Stimulated activated CD8-positive, alpha-beta memory T cell treated with anti-CD3 and anti-CD28 coated beads, Interleukin-7, amount 100 ng/mL, for 48 hours (primary cell): ENCODE measurements at places on chromosomes 2 and 18.

- DNase-seq: no peak
These were observed 36.0 kb downstream of the SKA1 start for GRCh38 chr18:50410894-50411293.

DNA sequence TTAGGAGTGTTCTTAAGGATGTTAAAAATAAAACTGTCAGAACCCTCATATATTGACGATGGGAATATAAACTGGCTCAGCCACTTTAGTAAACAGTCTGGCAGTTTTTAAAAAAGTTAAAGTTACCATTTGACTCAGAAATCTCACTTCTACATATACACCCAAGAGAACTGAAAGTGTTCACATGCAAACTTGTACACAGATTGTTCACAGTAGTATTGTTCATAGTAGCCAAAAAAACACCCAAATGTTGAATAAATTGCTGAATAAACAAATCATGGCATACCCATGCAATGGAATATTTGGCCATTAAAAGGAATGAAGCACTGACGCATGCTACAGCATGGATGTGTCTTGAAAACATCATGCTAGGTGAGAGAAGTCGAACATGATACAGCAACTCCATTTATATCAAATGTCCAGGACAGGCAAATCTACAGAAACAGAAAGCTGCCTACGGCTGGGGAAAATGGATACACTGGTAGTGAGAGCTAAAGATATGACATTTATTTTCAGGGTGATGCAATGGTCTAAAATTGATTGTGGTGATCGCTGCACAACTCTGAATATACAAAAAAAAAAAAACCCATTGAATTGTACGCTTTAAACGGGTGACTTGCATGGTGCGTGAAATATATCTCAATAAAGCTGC lies 10.1 kb downstream of the RPL31 start:
- DNase-seq: no peak

GRCh38 chr2:119756837-119757236 lies 2.9 kb upstream of the PTPN4 start:
- DNase-seq: peak; percentile 13

DNA sequence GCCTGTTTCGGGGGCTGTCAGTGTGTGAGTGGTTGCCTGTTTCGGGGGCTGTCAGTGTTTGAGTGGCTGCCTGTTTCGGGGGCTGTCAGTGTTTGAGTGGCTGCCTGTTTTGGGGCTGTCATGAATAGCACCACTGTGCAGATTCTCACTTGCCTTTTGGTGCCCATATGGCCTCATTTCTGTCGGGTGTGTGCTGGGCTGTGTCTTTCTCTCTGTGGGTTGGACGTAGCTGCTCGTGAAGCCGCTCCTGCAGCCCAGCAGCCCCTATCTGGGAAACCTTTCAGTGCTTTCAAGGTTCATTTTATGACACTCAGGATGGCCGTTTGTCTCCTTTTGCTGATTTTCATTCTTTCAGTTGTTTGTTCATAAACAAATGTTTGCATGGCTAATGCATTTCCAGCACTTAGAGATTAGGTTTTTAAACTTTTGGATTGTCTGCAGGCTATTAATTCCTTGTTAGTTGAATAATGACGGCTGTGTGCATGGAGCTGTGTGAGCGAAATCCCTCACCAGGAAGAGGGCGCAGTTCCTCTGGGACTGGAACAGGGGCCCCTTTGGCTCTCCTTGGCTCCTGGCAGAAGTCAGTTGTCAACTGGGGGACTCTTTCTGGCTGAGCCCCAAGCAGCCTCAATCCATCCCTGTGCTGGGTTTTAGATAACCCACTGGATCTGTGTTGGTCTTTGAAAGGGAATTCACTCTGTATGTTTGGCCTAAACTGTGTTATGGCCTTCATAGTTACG lies 10.8 kb downstream of the AGAP1 start:
- no peak for DNase-seq

GRCh38 chr2:11102466-11102865 lies 52.8 kb upstream of the SLC66A3 start:
- DNase-seq: no peak

GRCh38 chr2:70073493-70073892 lies 13.8 kb upstream of the PCBP1 start:
- DNase-seq: no peak

- no peak for DNase-seq
These were observed 377.7 kb upstream of the MYT1L start for GRCh38 chr2:2708575-2709430.

DNA sequence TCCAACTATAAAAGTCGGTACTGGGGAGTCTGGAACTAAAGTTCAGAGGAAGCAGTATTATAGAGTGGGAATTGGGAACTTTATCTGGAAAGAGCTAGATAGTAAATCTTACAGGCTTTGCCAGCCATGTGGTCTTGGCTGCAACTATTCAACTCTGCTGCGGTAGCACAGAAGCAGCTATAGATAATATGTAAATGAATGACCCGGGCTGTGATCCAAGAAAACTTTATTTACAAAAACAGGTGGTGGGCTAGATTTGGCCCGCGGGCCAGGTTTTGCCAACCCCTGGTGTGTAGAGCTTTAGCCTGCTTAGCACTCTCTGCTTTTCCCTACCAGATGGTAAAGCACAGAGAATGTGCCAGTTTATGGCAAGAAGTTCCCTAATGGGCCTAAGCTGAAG lies 70.8 kb downstream of the TNP1 start:
- DNase-seq: no peak

DNA sequence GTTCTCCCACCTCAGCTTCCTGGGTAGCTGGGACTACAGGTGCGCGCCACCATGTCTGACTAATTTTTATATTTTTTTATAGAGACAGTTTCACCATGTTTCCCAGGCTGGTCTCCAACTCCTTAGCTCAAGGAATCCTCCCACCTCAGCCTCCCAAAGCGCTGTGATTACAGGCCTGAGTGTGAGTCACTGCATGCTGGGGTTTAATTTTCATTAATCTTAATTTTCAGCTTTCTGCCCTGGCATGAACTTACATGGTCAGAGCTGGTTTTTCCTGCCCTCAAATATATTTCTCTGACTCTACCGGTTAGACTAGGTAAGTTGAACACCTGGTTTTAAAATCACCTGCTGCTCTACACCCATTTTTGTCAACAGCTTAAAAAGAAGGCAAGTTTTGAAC lies 3.1 kb downstream of the MARCHF7 start:
- DNase-seq: no peak

DNA sequence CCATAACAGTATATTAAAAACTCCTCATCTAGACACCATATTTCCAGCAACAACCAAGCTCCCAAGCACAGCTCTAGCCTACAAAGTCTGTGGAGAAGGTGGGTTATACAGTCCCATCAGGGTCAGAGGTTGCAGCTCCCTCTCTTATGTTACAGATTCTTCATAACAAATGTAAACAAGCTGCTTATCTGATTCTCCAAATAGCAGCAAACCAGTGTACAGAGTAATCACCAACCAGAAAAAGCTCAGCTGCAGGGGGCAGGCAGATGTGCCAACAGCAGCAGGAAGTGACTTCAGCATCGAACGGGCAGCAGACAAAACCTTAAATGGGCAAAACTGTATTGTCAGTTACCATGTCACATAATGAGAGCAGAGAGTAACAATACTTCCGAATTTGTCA lies 52.9 kb upstream of the NABP1 start:
- no peak for DNase-seq

GRCh38 chr2:120600786-120601185 lies 134.9 kb upstream of the GLI2 start:
- no peak for DNase-seq

GRCh38 chr2:105803773-105804172 lies 59.1 kb downstream of the NCK2 start:
- no peak for DNase-seq

- DNase-seq: no peak
These were observed 13.5 kb upstream of the GRHL1 start for GRCh38 chr2:9937968-9938367.

DNA sequence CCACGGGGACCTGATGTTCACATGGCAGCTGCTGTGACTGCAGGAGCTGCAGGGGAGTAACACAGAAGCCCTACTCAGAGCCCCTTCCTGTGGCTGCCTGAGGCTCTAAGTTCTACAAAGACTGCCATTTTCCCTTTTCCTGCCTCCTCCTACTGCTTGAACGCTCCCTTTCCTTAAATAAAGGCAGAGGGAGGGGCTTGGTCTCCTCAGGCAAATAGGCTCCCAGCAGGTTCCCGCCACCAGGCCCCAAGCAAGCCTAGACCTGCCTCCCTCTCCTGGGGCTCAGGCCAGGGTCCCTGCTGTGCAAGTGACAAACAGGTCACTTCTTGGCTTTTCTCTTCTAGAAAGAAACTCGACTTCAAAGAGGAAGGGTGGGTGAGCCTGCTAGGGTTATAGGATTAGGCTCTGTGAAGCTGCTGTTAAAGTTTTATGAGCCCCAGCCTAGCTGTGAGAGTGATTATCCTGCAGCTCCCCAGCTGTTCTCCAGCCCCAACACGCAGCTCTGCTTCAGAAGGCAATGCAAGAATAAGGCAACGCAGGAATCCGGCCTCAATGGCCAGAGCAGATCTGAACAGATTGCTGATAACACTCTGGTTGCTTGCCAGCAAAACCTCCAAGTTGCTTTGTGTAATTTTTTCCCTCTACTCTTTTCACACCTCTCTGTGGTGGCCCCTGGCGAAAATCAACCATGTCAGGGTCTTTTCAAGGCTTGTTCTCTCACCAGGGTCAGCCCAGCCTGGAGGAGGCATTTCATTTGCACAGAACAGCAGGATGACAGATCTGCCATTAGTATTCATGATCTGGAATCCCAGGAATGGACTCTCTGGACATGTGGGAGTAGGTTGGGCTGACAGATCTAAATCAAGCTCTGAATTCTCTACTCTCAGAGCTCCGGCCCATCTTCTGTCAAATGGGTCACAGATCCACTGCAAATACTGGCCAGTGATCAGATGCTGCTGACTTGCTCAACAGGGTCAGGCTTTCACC lies 71.3 kb downstream of the MRO start:
- no peak for DNase-seq

DNA sequence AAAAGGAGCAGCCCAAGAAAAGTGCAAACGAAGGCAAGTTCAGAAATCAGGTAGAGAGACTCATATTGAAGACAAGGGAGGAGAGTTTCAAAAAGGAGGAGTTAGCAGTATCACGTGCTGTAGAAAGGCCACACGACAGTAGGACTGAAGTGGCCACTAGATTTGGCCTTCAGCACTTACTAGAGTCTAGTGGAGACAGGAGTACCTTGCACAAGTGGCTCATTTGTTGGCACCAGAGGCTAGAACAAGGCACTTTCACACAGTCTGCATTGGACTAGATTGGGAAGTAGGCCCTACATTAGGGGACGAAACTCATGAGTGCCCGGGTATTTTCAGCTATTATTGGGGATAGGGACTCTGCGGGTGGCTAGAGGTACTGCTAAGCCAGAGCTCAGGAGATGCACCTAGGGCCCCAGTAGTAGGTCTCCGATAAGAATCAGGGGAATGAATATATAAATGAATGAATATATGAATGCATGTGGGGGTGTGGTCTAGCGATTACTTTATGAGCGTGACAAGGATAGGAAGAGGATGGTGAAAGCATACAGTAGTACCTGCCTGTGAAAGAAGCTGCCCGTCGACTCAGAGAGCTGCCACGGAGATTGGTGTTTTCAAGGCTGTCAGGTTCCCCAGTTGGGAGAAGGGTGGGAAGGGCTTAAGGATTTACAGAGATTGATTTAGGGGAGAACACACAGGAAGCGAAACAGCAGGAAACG lies 1.4 kb upstream of the NCOA1 start:
- no peak for DNase-seq

GRCh38 chr2:232632904-232633412 lies 446 bp upstream of the EFHD1 start:
- no peak for DNase-seq
